Gastrocnemius medialis (tissue), 4 donors: ENCODE measurements at places on chromosomes 3 and 15.

- no peaks in the 10 kb centered on the region for H3K36me3 ChIP-seq
- H3K27me3 ChIP-seq, result peaks cover 5% of the 10 kb centered on the region
- H3K4me1 ChIP-seq, result peaks cover 5% of the 10 kb centered on the region
- peak overlapping the region; percentile 57 for H3K4me3 ChIP-seq
- no peak for DNase-seq
Observed at GRCh38 chr3:33217866-33218445, 654 bp downstream of the SUSD5 start.

DNA sequence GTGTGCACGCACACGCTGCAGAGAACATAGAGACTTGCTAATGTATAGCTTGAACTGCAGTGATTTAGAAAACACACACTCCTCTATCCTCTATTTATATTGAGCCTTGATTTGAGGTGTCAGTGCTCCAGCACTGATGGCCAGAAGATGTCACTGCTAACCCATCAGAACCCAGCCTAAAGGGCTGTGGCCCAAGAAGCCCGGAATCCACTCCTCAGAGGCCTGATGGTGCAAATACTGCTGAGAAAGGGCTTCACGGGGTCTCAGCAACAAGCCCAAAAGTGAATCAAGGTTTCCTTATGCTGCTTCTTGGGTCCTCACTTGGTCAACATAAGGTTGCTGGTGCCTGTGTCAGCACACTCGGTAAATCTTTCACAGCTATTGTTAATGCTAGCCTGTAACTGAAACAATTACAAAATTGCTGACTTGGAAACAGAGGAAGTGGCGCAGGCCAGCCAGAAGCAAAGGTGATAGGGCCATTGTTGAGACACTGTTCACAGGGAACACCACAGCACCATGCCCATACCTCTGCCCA is 60.3 kb downstream of the HEG1 start:
- DNase-seq, result peak; percentile 41
- no peaks in the 10 kb centered on the region for H3K36me3 ChIP-seq
- H3K4me1 ChIP-seq, result peaks cover 3% of the 10 kb centered on the region
- H3K27me3 ChIP-seq, result no peaks in the 10 kb centered on the region
- H3K4me3 ChIP-seq, result no peak overlapping the region

DNA sequence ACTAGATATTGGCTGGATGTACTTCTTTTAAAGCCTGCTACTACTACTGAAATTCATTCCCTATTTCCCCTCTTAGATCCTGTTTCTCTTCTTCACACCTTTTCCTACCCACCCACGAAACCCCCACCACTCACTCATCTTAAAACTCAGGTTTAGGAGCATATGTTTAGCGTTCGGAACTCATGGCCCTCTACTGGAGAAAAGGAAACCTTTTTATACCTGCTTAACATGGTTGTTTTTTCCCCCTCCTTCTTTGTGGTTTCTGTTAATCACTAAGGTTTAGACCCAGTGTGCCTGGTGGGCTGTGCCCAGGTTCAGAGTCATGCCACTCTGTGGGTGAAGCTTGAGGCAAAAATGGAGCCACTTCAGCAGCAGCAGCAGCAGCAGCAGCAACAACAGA is 2.6 kb downstream of the ARID3B start:
- H3K4me1 ChIP-seq, result peaks cover 43% of the 10 kb centered on the region
- H3K27me3 ChIP-seq, result no peaks in the 10 kb centered on the region
- no peak overlapping the region for H3K27ac ChIP-seq
- H3K4me3 ChIP-seq, result no peak overlapping the region

DNA sequence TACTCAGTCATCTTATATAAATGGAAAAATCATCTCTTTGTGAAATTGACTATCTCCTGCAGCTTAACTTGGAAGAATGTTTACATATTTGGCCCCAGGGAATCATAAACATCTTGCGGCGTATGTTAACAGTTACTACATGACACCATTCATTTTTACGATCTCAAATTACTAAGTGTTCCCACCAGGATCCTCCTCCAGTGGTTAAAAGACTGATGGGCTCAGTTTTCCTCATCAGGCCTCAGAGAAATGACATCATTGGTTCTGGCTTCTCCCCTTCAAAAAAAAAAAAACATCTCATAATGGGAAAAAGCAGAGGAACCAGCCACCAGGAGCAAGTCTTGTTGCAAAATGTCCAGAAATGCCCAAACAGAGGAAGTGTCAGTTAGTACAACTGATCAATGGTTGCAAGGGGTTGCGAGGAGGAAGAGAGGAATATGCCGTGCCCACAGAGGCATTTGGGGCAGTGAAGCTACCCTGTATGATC is 70.5 kb upstream of the LIPC start:
- no peak overlapping the region for H3K27ac ChIP-seq
- no peaks in the 10 kb centered on the region for H3K27me3 ChIP-seq
- no peak for DNase-seq
- no peaks in the 10 kb centered on the region for H3K36me3 ChIP-seq
- H3K4me1 ChIP-seq, result no peaks in the 10 kb centered on the region

DNA sequence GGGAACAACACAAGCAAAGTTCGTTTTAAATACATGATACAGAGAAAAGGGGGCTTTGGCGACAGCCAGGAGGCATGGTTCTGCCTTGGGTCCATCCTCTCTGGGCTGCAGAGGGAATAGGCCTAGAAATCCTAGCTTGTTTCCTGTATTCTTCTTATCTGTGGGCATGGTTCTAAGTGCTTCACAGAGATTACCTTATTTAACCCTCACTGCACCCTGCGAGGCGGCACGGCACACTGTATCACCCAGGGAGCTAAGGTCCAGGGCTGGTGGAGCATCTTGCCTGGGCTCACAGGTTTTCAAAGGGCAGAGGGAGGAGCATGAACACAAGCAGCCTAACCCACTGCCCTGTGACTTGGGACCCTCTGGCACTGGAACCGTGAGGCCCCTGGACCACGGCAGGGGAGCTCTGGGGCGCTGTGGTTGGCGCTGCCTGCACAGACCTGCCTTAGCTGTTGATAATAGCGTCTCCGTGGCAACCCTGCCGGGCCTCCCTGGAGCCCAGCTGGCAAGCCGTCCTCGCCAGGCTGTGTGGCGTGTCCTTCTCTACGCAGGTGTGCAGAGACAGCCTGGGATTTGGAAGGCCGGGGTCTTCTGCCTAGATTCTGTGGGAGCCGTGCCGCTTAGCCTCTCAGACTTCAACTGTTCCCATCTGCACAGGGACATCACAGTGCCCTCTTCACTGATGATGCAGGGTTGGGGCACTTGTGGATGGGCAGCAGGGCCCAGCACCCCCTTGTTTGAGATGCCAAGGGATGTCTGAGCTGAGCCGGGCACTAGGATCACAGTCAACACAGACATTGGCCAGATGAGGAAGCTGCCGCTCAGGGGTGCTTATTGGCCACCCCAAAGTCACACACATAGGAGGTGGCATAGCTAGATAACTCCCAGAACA is 154.6 kb upstream of the TLE3 start:
- H3K27me3 ChIP-seq, result no peaks in the 10 kb centered on the region
- no peak overlapping the region for H3K4me3 ChIP-seq
- no peaks in the 10 kb centered on the region for H3K4me1 ChIP-seq
- no peak overlapping the region for H3K27ac ChIP-seq

GRCh38 chr15:29205186-29205585 is 64.4 kb downstream of the NSMCE3 start:
- H3K27ac ChIP-seq, result no peak overlapping the region
- H3K4me1 ChIP-seq, result no peaks in the 10 kb centered on the region
- DNase-seq, result no peak
- no peaks in the 10 kb centered on the region for H3K27me3 ChIP-seq

- no peaks in the 10 kb centered on the region for H3K4me1 ChIP-seq
- DNase-seq, result no peak
- H3K27me3 ChIP-seq, result no peaks in the 10 kb centered on the region
- H3K27ac ChIP-seq, result no peak overlapping the region
Observed at GRCh38 chr3:79986338-79986737, 218.5 kb upstream of the ROBO1 start.

- no peak for DNase-seq
- peaks cover 21% of the 10 kb centered on the region for H3K4me1 ChIP-seq
- no peaks in the 10 kb centered on the region for H3K27me3 ChIP-seq
- no peaks in the 10 kb centered on the region for H3K36me3 ChIP-seq
- H3K4me3 ChIP-seq, result no peak overlapping the region
- H3K27ac ChIP-seq, result no peak overlapping the region
Observed at GRCh38 chr15:56774356-56774755, 41.0 kb upstream of the ZNF280D start.

DNA sequence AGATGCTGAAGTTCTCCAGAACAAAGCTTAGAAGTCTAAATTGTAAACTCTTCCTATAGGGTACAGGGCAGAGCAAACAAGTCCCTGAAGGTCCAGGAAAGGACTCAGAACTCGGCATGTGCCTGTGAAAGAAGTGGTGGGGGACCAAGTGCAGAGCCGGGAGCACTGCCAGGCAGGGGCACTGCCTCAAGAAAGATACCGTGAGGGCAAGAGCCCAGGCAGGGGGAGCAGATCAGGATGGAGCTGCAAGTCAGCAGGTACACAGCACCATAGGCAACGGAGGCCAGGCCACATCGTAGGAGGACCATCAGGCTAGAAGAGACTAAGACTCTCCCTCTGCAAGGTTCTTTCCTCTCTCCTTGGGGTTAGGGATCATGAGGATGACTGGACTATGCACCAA is 191.6 kb downstream of the OSBPL10 start:
- no peaks in the 10 kb centered on the region for H3K27me3 ChIP-seq
- no peak for DNase-seq
- no peaks in the 10 kb centered on the region for H3K36me3 ChIP-seq

GRCh38 chr3:189787632-189788031 is 156.4 kb downstream of the TP63 start:
- H3K27ac ChIP-seq, result no peak overlapping the region
- no peak for DNase-seq
- H3K4me3 ChIP-seq, result no peak overlapping the region
- peaks cover 2% of the 10 kb centered on the region for H3K4me1 ChIP-seq
- H3K36me3 ChIP-seq, result no peaks in the 10 kb centered on the region

- DNase-seq, result peak; percentile 22
- peaks cover 27% of the 10 kb centered on the region for H3K4me1 ChIP-seq
- H3K36me3 ChIP-seq, result peaks cover 33% of the 10 kb centered on the region
Observed at GRCh38 chr3:49721896-49722781, 1.6 kb downstream of the GMPPB start.

DNA sequence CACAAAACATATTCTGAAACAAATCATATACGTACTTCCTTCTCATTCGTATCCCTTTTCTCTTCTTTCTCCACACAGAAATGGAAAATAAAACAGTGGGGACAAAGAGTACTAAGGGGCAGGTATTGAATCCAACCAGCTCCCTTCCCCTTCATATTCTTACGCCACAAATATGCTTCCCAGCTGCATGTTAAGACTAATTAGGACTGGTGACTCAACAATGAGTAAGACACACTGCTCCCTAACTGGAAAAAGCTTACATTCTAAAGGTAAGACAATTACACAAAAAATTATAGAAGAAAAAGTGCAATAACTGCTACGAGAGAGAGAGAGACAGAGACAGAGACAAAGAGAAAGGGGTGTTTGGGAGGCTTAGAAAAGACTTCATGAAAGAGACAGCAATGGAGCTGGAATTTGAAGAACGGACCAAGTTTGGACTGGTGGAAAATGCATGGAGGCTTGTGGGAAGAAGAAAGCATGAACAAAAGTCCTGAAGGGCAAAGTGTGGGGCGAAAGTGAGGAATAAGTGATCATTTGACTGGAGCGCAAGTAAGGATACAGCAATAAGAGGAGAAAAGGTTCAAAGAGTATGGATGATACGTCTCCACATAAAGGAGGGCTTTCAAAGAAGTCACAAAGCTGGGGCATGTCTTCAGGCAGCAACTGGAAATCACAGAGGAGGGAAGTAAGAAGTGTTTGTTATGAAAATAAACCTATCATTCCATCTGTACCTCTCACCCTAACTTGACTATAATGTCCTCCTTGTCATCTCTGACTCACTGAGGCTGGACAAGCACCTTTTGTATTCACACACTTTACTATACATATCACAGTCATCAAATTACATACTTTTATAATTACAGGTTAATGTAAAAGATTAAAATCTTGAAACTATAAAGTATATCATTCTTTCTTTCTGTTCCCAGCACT is 49.2 kb downstream of the RYK start:
- H3K36me3 ChIP-seq, result no peaks in the 10 kb centered on the region
- no peak overlapping the region for H3K27ac ChIP-seq
- no peaks in the 10 kb centered on the region for H3K27me3 ChIP-seq

GRCh38 chr3:38029400-38030125 is at the start of gene PLCD1:
PLCD1 (minus strand) TSS chr3:38029642; CDS start chr3:38029539, 103 bp downstream.
- H3K27me3 ChIP-seq, result peaks cover 5% of the 10 kb centered on the region
- peak within 1 kb of the TSS; percentile 70 for H3K27ac ChIP-seq
- peak; percentile 40 for DNase-seq
- H3K4me3 ChIP-seq, result peak within 1 kb of the TSS; percentile 59
- H3K4me1 ChIP-seq, result peaks cover 19% of the 10 kb centered on the region

- H3K27ac ChIP-seq, result no peak overlapping the region
- H3K4me1 ChIP-seq, result peaks cover 22% of the 10 kb centered on the region
- DNase-seq, result no peak
Observed at GRCh38 chr15:51724673-51725072, 12.8 kb downstream of the LYSMD2 start.

- peaks cover 6% of the 10 kb centered on the region for H3K4me1 ChIP-seq
- H3K36me3 ChIP-seq, result no peaks in the 10 kb centered on the region
Observed at GRCh38 chr3:53146319-53146891, 14.6 kb upstream of the PRKCD start.

- no peaks in the 10 kb centered on the region for H3K27me3 ChIP-seq
- no peaks in the 10 kb centered on the region for H3K4me1 ChIP-seq
- H3K4me3 ChIP-seq, result no peak overlapping the region
- peak; percentile 59 for DNase-seq
- no peak overlapping the region for H3K27ac ChIP-seq
Observed at GRCh38 chr3:106428565-106428994, 559.8 kb upstream of the CBLB start.

DNA sequence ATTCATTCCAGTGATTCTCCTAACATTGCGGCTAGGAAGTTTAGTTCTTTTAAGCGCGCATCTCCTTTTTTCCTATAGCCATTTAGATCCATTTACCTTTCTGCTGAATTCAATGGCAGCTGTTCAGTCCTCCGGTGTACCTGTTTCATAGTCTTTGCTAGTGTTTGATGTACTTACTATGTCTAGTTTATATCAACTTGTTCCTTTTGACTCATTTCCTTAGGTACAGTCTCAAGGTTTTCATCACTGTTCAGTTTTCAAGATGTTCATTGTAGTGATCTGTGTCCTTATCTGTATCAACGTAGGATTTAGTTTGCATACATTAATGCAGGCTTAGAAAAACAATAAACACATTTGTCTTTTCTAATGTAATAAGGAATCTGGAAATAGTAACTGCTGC is 59.0 kb upstream of the MBNL1 start:
- peaks cover 3% of the 10 kb centered on the region for H3K4me1 ChIP-seq
- H3K27ac ChIP-seq, result no peak overlapping the region
- no peak overlapping the region for H3K4me3 ChIP-seq
- no peaks in the 10 kb centered on the region for H3K36me3 ChIP-seq
- H3K27me3 ChIP-seq, result no peaks in the 10 kb centered on the region

DNA sequence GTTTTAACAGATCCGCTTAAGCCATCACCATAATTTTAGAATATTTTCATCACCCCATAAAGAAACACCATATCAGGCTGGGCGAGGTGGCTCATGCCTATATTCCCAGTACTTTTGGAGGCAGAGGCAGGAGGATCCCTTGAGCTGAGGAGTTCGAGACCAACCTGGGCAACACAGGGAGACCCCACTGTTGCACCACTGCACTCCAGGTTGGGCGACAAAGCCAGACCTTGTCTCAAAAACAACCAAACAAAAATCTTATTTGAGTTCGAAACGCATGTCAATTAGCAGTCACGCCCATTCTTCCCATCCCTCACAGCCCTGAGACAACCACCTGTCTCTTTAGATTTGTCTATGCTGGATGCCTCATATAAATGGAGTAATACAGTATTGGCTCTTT is 119.9 kb downstream of the KLF13 start:
- peaks cover 4% of the 10 kb centered on the region for H3K4me1 ChIP-seq
- H3K27ac ChIP-seq, result no peak overlapping the region
- no peak overlapping the region for H3K4me3 ChIP-seq
- H3K27me3 ChIP-seq, result no peaks in the 10 kb centered on the region
